ENCODE measurements at places on chromosomes 6 and 20. TPM values are rescaled to one million over a fixed set of nuclear protein-coding genes. Genes with fewer than 3 reads are reported as not detected.

Gene TUBB
- total RNA-seq = 681 TPM

Gene NKAIN2
- total RNA-seq = 37.9 TPM

Gene CFAP206
- total RNA-seq = 0.73 TPM

Gene TRIM31
- total RNA-seq = not detected

Gene KCNK17
- not detected for total RNA-seq

Gene STMND1
- total RNA-seq = not detected

Gene MEP1A
- total RNA-seq = not detected

Gene TPD52L2
- 138 TPM for total RNA-seq

Gene C6orf141
- total RNA-seq = not detected

Gene KAT14
- total RNA-seq = 14.1 TPM

Gene PDE10A
- 10.4 TPM for total RNA-seq

Gene SLC22A2
- not detected for total RNA-seq

Gene OPN5
- total RNA-seq = not detected

Gene CALHM4
- not detected for total RNA-seq

Gene TP53TG5
- not detected for total RNA-seq

Gene GLP1R
- not detected for total RNA-seq

Gene ELOVL4
- 6.1 TPM for total RNA-seq

Gene C6orf15
- total RNA-seq = not detected

Gene IP6K3
- 9.0 TPM for total RNA-seq

Gene GATA5
- total RNA-seq = not detected

Gene PAX1
- not detected for total RNA-seq
